ENCODE measurements at places on chromosomes 4 and X.

GRCh38 chr4:48336146-48336870, 5.0 kb upstream of the SLAIN2 start:
- DNase-seq, result no peak

DNA sequence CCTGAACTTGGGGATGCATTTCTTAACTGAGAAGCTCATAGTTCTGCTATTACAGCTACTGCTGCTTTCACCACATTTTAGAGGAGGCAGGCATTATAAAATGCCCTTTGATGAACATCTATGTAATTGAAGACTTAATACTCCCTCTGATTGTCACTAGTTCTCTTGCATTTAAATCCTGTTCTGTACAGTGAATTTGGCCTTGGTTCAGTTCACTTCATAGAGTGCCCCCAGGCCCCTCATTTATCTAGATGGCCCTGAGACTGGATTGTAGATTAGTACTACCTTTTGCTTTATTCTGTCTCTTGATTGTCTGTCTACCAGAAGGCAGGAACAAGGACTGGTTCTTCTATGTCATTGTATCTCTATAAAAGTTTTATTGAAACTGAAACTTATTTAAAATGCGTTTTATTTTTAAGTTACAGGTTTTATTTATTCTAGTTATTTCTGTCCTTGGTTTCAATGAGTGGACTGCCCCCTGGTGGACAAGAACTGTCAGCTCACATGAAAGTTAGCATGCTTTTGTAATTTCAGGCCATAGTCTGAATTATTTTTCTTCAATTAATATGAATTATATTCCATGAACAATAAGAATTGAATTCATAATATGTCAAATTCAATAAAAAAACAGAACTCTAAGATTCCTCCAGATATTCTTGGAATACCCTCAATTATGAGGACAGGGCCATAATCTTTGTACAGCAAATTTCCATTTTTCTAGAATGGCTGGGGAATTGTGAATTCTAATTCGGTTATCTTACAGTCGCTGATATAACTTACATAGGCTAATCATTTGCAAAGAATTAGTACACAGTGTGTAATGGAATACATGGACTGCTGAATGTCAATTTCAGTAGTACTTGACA, 47.2 kb upstream of the TMEM33 start:
- DNase-seq, result peak; percentile 10

DNA sequence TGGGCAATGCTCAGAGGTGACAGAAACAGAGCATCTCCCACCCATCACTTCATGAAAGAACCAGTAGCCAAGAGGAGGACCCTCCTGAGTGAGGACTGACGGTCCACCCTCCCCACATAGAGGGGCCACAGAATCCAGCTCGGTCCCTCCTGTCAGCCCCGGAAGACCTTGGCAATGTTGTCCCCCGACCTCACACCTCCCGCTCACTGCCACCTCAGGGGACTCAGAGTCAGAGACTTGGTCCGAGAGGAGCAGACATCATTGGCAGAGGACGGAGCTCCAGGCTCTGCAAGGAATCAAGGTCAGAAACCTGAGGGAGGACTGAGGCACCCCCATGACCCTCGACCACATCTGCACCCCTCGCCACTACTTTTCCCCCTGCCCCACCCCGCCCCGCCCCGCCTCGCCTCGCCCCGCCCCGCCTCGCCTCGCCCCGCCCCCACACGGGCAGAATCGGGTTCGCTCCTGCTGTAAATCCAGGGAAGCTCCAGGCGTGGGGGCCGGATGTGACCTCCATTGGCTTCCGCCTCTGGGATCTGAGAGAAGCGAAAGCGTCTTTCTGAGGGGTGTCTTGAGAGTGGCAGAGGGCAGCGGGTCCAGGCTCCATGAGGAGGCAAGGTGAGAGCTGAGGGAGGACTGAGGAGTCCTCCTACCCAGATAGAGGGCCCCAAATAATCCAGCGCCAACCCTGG, at the start of gene MAGEA11:
Gene MAGEA11 (plus strand): TSS at position 516 of the 692 bp plus-strand sequence. CDS start 1,100 bp downstream, outside the sequence.
- DNase-seq, result no peak

DNA sequence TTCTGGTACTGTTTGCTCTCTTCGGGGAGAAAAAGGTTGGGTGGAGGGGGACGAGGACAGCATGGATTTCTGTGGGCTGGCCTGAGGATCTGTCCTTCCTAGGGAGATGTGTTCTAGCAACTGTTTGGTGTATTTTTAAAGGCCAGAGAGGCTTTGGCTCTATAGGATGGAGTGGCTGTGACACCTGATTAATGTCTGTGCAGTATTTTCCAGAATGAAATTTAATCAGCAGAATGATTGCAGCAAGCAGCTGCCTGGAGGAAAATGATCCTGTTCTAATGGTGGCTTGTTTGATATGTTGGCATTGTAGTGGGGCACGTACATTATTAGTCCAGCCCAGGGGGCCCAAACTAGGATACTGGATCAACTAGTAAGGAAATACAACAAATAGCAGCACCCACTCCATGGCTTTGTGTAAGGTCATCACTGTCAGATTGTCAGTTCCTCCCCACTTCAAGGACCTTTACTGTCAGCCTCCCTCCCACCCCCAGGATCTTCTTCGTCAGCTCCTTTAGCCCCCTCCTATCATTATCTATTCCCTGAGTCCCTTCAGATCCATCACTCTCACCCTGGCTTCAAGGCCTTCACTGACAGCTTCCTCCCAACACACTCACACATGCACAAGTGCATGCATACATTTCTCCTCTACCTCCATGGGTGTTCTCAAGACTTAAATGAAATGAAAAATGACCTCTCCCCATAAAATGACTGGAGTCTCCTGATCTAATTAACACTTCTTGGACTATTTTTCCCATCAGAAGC, 10.4 kb upstream of the TMEM255A start:
- DNase-seq, result no peak

DNA sequence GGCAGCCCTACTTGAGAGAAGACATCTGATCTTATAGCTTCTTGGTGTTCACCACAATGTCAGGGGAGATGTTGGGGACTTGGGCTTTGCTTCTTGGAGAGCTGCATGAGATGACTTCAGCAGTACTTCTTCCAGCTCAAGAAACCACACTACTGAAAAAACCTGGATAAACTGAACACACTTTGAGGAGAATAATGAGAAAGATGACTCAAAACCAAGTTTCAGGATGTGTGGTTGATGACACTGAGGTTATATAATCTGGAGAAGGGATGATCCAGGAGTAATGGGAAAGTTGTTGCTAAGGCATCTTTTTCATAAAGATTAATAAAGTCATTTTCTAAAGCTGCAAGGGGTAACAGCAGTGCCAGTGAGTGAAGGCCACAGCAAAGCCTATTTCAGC, 58.4 kb upstream of the PNPLA4 start:
- no peak for DNase-seq

DNA sequence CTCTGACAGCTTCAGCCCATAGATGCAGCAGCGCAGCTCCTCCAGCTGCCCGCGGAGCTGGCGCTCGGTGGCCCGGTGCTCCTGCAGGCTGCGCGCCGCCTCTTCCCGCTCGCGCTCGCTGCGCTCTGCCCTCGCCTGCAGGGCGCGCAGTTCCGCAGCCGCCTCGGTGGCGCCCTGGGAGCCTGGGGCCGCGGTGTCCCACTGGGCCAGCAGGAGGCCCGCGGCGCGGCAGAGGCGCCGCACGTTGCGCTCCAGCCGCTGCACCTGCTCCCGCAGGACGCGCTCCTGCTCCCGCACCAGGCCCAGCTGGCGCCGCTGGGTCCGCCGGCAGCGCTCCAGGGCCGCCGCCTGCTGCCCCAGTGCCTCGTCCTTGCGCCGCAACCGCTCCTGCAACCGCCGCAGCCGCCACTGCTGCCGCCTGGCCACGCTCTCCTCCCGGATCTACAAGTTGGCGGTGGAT, 10.1 kb downstream of the C4orf50 start:
- no peak for DNase-seq

- DNase-seq, result no peak
These were observed 3.7 kb upstream of the JAKMIP1 start for GRCh38 chr4:6204098-6204497.

All from HCEC 1CT (cell line).